ENCODE measurements at places on chromosomes 1 and 21.

- no peak overlapping the region for H3K27ac ChIP-seq
- DNase-seq = no peak
- H3K27me3 ChIP-seq = no peaks in the 10 kb centered on the region
- H3K4me1 ChIP-seq = no peaks in the 10 kb centered on the region
- no peaks in the 10 kb centered on the region for H3K36me3 ChIP-seq
These were observed 1.2 kb downstream of the CLSPN start for GRCh38 chr1:35768350-35769187.

DNA sequence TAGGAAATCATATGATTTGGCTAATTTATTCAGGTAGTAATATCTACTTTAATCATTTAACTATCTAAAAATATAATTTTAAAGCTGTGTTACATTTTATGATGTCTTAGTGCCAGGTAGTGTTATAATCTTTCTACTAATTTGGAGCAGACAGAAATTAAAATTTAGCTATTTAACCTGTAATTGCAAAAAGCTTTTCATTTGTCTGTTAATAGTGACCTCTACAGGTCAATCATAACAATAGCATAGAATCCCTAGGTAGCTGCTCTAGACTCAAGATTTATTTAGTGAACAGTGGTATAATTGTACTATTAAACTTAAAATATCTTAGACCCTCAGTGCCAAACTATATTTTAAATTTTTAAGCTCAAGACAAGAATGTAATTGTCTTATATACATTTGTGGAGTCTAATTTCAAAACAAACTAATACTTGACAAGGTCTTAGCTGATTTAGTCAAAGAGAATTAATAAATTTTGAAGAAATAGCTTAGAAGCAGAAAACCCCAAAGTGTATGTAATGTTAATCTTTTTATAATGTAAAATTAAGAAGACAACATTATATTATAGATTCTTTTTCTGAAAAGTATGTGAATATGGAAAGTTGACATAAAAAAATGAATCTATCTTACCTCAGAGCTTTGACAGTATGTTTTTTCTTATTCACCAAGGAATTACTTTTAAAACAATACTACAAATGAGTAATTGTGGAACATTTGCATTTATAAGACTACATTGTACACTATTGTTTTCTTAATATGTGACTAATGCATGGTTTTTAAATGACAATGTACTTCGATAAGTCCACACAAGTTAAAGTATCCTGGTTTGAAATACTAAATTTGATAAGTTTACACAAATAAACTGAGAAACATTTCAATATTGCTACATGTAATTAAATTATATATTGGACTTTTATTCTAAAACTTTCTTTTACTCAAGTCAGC is 64.1 kb upstream of the RNPC3 start:
- no peaks in the 10 kb centered on the region for H3K27me3 ChIP-seq
- DNase-seq = no peak
- H3K4me1 ChIP-seq = peaks cover 3% of the 10 kb centered on the region
- H3K27ac ChIP-seq = no peak overlapping the region

GRCh38 chr1:40818264-40818961 is 34.8 kb downstream of the KCNQ4 start:
- peaks cover 3% of the 10 kb centered on the region for H3K4me1 ChIP-seq
- H3K4me3 ChIP-seq = peak overlapping the region; percentile 46
- H3K27me3 ChIP-seq = no peaks in the 10 kb centered on the region

DNA sequence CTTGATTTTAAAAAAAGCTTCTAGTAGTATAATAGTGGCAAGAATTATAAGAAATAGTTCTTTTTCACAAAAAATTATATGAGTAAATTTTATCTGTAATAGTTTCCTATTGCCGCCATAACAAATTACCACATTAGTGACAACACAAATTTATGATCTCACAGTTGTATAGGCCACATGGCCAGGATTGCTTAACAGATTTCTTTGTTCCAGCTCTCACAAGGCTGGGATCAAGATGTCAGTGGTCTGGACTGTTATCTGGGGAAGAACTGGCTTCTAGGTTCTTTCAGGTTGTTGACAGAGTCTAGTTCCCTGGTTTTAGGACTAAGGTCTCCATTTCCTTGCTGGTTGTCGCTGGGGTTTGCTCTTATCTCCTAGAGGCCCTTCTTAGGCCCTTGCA is 236.4 kb downstream of the USP25 start:
- H3K36me3 ChIP-seq = no peaks in the 10 kb centered on the region
- no peak for DNase-seq
- H3K27me3 ChIP-seq = no peaks in the 10 kb centered on the region
- H3K27ac ChIP-seq = no peak overlapping the region
- peaks cover 1% of the 10 kb centered on the region for H3K4me1 ChIP-seq

- no peaks in the 10 kb centered on the region for H3K36me3 ChIP-seq
- no peaks in the 10 kb centered on the region for H3K4me1 ChIP-seq
- H3K4me3 ChIP-seq = no peak overlapping the region
- H3K27ac ChIP-seq = no peak overlapping the region
These were observed 134.2 kb upstream of the SERTAD4 start for GRCh38 chr1:210098356-210098755.

Measured in iPS DF 6.9 (cell line).